Kidney (tissue), 22 donors: ENCODE measurements at places on chromosomes 6 and 20. TPM values are rescaled to one million over a fixed set of nuclear protein-coding genes. Genes with fewer than 3 reads are reported as not detected.

ZNF391 gene
- total RNA-seq = 5.4 TPM

EFCAB8 gene
- 0.13 TPM for total RNA-seq

STMN3 gene
- total RNA-seq = 84.9 TPM

SLC25A27 gene
- total RNA-seq = 22.6 TPM

RAMACL gene
- total RNA-seq = 1.9 TPM

RBM24 gene
- total RNA-seq = 1.5 TPM

TAGAP gene
- total RNA-seq = 8.8 TPM

CST3 gene
- total RNA-seq = 852 TPM

PAK5 gene
- total RNA-seq = 0.13 TPM

RIPPLY2 gene
- 0.38 TPM for total RNA-seq

RIN2 gene
- total RNA-seq = 109 TPM

KCNK16 gene
- total RNA-seq = not detected

CFB gene
- total RNA-seq = 200 TPM

LPA gene
- total RNA-seq = not detected

C6orf58 gene
- not detected for total RNA-seq

LTA gene
- total RNA-seq = 0.35 TPM

NINL gene
- 25.2 TPM for total RNA-seq

PI3 gene
- total RNA-seq = 8.7 TPM

POFUT1 gene
- total RNA-seq = 36.7 TPM

NKX2-2 gene
- total RNA-seq = not detected

EDN3 gene
- 0.19 TPM for total RNA-seq

VPS16 gene
- 38.6 TPM for total RNA-seq

UBD gene
- total RNA-seq = 33.5 TPM

OLIG3 gene
- total RNA-seq = not detected

C6orf52 gene
- total RNA-seq = 1.5 TPM

PAX1 gene
- total RNA-seq = not detected

RBM12 gene
- 101 TPM for total RNA-seq

C4B gene
- total RNA-seq = 596 TPM

ACOT13 gene
- total RNA-seq = 15.3 TPM

TBC1D20 gene
- total RNA-seq = 26.2 TPM

TMEM74B gene
- 0.54 TPM for total RNA-seq

HCRTR2 gene
- total RNA-seq = not detected

SPATA25 gene
- total RNA-seq = 6.7 TPM

SASH1 gene
- 148 TPM for total RNA-seq

TREML2 gene
- 0.41 TPM for total RNA-seq

C6orf163 gene
- total RNA-seq = 4.2 TPM

TMEM244 gene
- not detected for total RNA-seq

MCM3 gene
- total RNA-seq = 40.9 TPM

CCN5 gene
- 3.1 TPM for total RNA-seq

NRSN1 gene
- total RNA-seq = not detected

HSPA1L gene
- total RNA-seq = 1.7 TPM

ERMARD gene
- 36.8 TPM for total RNA-seq

NCOA5 gene
- total RNA-seq = 28.3 TPM

RAET1G gene
- 0.41 TPM for total RNA-seq
